ENCODE measurements at places on chromosomes 16 and 17. TPM values are rescaled to one million over a fixed set of nuclear protein-coding genes. Genes with fewer than 3 reads are reported as not detected.
A peak's percentile ranks its signal among the peaks of the same experiment; 100 is the strongest.

Gene EIF4A3
- polyA plus RNA-seq = 85.3 TPM

Gene KREMEN2
- polyA plus RNA-seq = 0.11 TPM

DNA sequence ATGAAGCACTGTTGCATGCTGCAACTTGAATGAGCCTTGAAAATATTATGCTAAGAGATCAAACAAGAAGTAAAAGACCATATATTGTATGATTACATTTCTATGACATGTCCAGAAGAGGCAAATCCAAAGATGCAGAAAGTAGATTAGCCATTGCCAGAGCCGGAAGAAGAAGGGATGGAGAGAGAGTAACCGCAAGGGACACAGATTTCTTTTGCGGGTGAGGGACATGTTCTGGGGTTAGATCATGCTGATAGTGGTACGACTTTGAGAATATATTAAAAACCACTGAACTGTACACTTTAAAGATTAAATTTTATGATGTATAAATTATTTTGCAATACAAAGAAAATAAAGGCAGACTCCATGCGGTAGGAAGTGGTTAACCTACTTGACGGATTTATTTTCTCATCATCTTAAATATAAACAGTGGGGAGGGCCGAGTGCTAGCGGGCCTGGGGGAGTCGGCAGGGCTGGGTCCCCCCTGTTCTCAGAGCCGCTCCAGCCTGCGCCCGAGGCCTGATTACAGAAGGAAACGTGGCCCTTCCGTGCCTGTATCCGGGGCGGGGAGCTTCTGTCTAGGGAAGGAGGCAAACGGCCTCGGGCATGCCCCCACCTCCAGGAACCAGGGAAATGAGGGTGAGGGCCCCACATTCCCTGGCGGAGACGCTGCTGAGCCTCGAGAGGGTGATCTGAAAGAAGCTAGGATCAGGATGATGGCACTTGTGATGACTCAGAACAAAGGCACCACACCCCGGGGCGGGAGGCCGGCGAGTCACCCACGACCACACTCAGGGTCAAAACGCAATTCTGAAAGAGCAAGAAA lies 48.0 kb downstream of the SHCBP1 start:
- DNase-seq = peak; percentile 52

GRCh38 chr17:17466511-17466910 lies 10.3 kb upstream of the MED9 start:
- no peak for DNase-seq
